ENCODE measurements at places on chromosomes 4 and X.

- no peak for DNase-seq
Measured at GRCh38 chr4:1206299-1207156, 34.1 kb upstream of the SPON2 start.

DNA sequence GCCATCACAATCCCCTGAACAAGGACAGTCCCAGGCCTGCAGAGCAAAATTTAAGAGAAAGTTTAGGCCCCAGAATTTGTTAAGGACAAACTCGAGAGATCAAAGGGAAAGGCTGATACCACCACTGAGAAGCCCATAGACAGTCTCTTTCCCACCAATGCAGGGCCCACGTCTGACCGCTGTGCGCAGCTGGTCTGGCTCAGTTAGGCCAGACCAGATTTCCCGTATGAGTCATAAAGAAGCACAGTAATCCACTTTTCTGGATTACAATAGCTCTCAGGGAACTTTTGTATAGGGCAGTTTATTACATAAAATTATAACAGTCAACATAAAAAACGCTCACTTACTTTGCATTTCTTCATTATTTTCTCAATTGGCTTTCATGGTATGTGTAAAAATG lies 259.5 kb downstream of the RCHY1 start:
- peak; percentile 12 for DNase-seq

- DNase-seq, result no peak
Measured at GRCh38 chr4:161336016-161336530, 827.7 kb downstream of the FSTL5 start.

GRCh38 chr4:8192748-8193738 lies 6.0 kb upstream of the SH3TC1 start:
- peak; percentile 42 for DNase-seq

GRCh38 chr4:174292473-174292872 lies 8.8 kb downstream of the CEP44 start:
- DNase-seq, result no peak

- no peak for DNase-seq
Measured at GRCh38 chrX:49673394-49673793, 22.4 kb downstream of the PAGE1 start.

DNA sequence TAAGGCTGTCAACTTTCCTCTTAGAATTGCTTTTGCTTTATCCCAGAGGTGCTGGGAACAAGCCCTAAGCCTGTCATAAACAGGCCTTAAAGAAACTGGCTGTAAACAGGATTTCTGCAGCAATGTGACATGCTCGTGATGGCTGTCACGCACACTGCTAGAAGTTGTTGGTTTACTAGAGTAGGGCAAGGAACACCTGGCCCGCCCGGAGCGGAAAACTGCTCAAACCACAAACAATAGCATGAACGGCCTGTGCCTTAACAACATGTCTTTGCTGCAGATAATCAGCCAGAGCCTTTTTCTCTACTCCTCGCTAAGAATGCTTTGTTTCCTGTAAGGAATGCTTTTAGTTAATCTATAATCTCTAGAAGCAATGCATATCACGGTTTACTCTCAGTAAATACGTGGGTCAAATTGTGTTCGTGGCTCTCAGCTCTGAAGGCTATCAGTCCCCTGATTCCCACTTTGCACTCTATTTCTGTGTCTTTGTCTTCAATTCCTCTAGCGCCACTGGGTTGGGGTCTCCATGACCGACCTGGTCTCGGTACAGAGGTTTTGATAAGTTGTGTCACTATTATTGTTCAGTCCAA lies 318.3 kb downstream of the GLUD2 start:
- no peak for DNase-seq

GRCh38 chrX:110418316-110419235 lies 59.9 kb downstream of the RTL9 start:
- peak; percentile 88 for DNase-seq

- DNase-seq, result peak; percentile 99
Measured at GRCh38 chr4:182307746-182308145, 64.5 kb downstream of the TENM3 start.

GRCh38 chr4:169727616-169728015 lies 30.1 kb downstream of the HPF1 start:
- no peak for DNase-seq

DNA sequence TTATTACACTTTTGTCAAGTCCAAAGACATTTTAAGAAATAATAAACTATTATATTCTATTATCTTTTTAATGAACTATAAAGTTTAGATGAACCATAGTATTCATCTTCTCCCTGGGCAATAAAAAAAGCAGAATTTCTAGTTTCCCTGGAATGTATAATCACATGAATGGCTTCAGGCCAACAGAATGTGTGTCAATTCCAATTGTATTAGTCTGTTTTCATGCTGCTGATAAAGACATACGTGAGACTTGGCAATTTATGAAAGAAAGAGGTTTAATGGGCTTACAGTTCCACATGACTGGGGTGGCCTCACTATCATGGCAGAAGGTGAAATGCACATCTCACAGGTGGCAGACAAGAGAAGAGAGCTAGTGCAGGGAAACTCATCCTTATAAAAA lies 70.7 kb upstream of the ANXA10 start:
- peak; percentile 57 for DNase-seq

GRCh38 chr4:140367738-140368137 lies 5.7 kb upstream of the SCOC start:
- peak; percentile 57 for DNase-seq

DNA sequence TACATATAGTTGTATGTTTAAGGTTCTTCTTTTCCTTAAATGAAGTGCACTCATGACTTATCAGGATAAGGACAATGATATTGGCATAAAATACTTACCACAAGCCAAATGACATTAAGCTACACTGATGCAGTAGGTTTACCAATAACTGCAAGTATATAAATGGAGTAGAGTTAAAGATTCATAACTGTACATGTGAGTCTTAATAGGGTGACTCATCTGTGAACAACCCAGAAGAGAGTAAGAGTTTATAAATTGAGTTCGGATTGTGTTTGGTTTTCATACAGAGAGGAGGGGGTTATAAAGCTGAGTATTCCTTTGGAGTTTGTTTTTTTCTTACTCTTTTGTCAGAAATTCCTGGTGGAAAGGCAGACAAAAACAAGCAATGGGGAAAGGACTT lies 144.8 kb downstream of the TLL1 start:
- peak; percentile 21 for DNase-seq

GRCh38 chrX:78377186-78377585 lies 49.8 kb upstream of the CYSLTR1 start:
- no peak for DNase-seq

GRCh38 chr4:1235381-1236102 lies 13.4 kb downstream of the CTBP1 start:
- DNase-seq, result no peak

DNA sequence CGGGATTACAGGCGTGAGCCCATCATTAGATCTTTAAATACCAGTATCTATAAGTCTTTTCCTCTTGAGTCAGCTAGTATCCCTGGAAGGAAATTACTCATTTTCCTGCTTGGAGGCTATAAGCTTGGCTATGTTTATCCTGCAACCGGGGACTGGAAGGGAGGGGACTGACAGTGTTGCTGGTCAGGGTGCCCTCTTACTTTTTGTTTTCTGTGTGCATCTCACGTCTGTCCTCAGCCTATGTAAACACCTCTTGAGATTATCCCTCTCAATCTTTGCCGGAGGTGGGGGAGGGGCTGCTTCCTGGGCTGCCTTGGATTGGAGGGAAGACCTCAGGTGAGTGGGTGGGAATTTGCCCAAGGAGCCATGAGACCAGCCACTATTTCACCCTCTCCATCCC lies 37.0 kb downstream of the HTT start:
- peak; percentile 47 for DNase-seq

DNA sequence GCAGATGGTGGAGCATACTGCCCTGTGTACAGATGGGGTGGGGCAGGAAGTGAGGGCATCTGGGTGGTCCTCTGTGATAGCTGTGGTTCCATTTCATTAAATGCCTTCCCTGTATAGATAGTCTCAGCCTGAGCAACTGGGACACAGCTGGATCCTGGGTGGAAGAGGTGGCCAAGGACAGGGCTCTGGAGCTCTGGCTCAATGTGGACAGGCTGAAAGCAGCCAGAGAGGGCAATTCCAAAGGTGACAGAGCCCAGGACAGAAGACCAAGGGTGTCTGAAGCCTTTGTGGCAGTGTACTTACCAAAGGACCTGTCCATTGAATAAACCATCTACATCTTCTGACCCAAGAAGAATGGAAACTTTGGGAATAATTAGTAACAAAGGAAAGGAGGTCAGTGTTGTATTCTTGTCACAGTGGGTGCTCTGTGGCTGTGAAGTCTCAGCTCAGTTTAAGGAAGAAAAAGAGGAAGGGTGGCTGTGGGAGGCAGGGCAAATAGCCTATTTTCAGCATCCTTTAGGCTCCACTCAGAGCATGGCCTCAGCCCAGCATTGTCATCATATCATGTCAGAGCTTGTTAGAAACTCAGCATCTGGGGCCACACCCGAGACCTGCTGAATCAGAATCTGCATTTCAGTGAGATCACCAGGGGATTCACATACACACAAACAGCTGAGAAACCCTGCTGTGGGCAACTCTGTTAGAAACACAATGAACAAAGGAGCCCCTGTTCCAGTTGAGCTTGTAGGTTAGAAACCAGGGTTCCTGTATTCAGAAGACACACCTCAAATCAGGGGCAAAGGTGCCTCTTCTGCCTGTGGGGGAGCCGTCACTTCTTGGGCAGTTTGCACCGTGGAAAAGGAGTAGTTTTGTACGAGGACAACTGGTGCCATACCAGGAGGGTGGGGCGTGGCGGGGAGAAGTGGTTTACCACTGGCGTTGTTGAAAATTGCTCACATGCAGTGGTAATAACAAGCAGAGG lies 168.6 kb downstream of the PTTG2 start:
- peak; percentile 28 for DNase-seq

GRCh38 chrX:154317391-154317995 lies 21.9 kb downstream of the TKTL1 start:
- DNase-seq, result no peak

DNA sequence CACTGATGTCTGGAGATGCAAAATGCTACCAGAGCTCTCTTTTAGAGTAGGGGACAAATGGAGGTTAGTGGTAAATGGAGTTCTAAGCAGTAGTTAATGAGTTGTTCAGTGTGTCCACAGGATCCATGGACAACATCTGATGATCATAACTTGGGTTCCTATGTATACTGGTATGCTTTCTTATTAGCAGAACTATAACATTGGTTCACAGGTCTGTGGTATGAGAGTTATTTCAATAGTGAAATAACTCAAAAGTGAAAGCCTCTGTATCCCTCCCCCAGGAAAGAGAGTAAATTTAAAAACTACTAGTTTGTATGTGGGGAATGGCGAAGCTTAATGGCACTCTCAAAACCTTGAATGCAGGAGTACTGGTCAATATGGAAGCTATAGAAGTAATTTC lies 363.5 kb upstream of the EMCN start:
- DNase-seq, result no peak

- no peak for DNase-seq
Measured at GRCh38 chr4:120065974-120066516, 603 bp downstream of the MAD2L1 start.

GRCh38 chr4:145935253-145936141 lies 3.1 kb downstream of the ZNF827 start:
- no peak for DNase-seq

- no peak for DNase-seq
Measured at GRCh38 chr4:97013711-97014110, 1129.6 kb downstream of the STPG2 start.

DNA sequence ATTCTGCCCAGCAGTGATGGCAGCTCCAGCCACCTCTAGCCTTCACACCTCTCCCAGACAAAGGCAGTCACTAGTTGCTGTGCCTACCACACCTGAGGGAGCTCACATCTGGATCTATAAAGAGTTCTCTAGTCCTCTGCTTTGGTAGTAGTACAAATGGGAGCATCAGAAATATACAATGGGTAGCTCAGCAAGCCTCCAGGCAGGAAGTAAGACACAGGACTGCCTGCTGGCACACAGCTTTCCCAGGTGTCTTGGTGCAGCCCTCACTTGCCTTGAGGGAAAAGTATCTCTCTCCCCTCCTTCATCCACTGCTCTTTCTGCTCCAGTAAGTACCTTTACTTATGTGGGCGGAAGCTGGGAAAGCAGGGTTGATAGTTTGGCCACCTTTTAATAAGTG lies 212.9 kb upstream of the SLC7A11 start:
- no peak for DNase-seq
